Ecto neural progenitor cell (in vitro differentiated cells): ENCODE measurements at places on chromosomes 1 and 21.

- no peak for DNase-seq
These were observed 84.5 kb upstream of the GCLM start for GRCh38 chr1:93993731-93994130.

DNA sequence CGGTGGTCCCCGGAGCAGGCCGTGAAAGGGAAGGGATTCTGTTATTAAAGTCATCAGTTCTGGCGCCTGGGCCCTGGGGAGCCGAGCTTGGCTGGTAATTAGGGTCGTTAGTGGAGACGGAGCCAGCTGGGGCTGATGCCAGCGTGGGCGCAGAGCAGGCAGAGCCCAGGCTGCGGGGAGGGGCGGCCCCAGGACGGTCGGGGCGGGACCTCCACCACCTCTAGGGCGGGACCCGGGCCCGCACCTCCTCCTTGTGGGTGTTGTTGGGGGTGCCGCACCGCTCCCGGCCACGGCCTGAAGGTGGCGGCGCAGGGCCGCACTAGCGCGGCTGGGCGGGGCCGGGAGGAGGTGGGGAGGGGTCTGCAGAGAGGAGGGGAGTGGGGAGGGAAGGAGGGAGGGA is 470.6 kb downstream of the PTPRU start:
- peak; percentile 86 for DNase-seq

GRCh38 chr1:175095978-175096607 is 28.5 kb downstream of the TNN start:
- no peak for DNase-seq

GRCh38 chr1:118202076-118202608 is 17.1 kb upstream of the SPAG17 start:
- DNase-seq: no peak

DNA sequence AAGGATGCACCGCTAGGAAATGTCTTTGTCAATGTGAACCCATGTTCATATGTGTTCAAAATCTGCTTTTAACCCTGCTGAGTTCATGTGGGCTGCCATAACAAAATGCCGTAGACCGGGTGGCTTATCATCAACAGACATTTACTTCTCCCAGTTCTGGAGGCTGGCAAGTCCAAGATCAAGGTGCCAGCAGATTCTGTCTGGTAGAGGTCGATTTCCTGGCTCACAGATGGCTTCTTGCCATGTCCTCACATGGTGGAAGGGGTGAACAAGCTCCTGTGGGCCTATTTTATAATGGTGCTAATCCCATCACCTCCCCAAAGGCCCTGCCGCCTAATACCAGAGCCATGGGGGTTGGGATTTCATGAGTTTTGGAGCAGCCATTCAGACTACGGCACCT is 4.6 kb upstream of the CDCP2 start:
- DNase-seq: no peak

- no peak for DNase-seq
These were observed 120.6 kb downstream of the SYF2 start for GRCh38 chr1:25111706-25112105.

DNA sequence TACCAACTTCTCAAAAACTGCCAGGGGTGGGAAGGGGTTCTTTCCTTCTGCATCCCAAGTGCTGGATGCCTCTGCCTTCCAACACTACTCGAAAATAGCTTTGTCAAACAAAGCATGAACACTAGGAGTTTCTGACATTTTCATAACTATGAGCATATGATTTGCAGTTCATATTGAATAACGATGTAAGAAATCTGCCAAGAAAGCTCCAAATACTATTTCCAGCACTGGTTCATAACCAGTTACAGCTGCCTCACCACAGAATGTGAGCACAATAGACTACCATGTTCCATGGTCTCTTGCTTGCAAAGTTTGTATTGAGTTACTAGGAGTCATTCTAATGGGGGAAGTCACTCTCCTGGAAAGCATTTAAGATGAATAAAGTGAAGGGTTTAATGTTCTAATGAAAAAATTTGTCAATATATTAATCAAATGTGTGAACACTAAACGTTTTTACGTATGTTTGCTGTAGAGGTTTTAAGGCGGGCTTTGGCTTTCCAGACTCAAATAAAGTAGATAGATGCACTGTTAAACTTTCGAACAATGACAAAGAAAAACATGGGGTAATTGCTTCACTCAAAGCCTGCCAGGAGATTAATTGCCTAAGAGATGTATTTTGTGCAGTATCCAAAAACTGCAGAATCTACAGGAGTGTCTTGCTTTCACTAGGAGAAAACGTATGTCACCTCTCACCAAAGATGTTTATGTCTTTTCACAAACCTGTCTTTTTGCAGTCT is 78.6 kb upstream of the UBE2U start:
- DNase-seq: no peak

- no peak for DNase-seq
These were observed 1.2 kb upstream of the DENND1B start for GRCh38 chr1:197776351-197777105.

DNA sequence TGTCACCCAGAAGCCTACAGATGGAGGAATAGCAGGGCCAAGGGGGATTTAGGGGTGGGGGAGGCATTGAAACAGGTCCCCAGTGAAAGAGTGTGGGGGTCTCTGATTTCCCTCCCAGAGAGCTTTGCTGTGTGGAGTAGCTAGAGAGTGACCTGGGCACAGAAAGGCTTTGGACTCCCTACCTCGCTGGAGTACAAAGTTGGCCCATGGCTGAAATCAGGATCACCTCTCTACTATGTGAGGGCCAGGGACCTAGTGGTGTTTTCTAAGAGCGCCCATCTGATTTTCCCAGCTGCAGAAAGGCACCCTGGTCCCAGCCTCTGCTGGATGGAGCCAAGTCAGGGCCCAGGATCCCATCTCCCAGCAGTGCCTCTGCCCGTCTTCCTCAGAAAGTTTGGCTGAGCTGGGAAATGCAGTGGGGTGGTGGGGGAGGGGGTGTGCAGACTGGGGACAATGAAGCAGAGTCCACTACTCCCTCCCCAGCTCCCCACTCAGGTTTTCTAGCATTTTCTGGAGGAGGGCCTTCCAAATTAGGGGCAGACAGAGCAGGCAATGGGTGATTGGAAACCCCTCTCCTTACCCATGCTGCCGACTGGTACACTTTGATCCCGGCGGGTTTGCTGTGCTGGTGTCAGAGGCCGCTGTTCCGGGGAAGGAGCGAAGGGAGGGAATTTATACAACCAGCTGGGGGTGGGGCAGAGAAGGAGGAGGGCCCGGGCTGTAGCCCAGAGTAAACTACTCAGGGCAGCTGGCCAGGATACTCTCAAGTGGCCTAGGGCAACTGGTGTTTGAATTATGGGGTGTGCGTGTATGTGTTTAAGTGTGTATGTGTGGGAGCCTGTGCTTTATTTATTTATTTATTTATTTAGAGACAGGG is at the start of gene SELENBP1:
Gene SELENBP1, minus strand, starts transcription at position 648 of the 877 bp plus-strand sequence. Its CDS starts 64 bp downstream, at position 584.
- peak; percentile 79 for DNase-seq

- no peak for DNase-seq
These were observed 25.8 kb downstream of the PRDM2 start for GRCh38 chr1:13725714-13726175.

GRCh38 chr1:240190881-240191401 is 99.3 kb downstream of the FMN2 start:
- DNase-seq: no peak

GRCh38 chr1:43452789-43453441 is 816 bp downstream of the HYI start:
- DNase-seq: no peak

- no peak for DNase-seq
These were observed 107.8 kb downstream of the PLD5 start for GRCh38 chr1:242416657-242417056.

DNA sequence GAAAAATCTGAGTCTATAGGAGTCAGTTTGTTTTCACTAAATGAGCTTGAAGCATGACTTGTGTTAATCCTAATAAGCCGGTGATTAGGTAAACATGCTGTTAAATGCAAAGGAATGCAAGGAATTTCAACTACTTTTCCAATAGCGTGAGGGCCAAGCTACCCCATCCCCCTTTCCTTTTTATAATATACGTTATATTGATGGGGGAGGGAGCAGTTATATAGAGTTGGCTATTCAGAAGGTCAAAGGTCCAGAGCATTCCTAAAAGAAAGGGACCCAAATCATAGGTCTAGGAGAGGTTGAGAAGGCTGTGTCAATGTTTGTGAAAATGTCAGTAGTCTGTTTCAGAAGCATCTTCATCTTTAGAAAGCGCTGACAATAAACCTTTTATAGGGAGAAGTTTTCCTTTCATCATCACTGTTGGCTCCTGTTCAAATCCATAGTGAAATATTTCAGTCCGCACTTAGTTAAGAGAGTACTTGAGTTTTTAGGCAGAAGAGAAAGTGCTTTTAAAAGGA is 3.8 kb downstream of the CCN1 start:
- DNase-seq: no peak

DNA sequence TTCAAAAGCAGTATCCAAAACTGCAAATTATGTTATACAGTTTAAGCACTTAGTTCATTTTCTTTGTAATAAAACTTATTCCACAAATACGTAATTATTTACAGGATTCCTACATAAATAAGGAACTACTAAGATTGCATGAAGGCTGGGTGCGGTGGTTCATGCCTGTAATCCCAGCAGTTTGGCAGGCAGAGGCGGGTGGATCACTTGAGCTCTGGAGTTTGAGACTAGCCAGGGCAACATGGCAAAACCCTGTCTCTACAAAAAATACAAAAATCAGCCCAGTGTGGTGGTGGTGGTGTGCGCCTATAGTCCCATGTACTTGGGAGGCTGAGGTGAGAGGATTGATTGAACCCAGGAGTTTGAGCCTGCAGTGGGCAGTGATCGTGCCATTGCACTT is 69.3 kb downstream of the POU2F1 start:
- DNase-seq: no peak
